ENCODE measurements at places on chromosomes 3 and 15. TPM values are rescaled to one million over a fixed set of nuclear protein-coding genes. Genes with fewer than 3 reads are reported as not detected.

SH3GL3 gene
- 9.4 TPM for polyA plus RNA-seq

DNA sequence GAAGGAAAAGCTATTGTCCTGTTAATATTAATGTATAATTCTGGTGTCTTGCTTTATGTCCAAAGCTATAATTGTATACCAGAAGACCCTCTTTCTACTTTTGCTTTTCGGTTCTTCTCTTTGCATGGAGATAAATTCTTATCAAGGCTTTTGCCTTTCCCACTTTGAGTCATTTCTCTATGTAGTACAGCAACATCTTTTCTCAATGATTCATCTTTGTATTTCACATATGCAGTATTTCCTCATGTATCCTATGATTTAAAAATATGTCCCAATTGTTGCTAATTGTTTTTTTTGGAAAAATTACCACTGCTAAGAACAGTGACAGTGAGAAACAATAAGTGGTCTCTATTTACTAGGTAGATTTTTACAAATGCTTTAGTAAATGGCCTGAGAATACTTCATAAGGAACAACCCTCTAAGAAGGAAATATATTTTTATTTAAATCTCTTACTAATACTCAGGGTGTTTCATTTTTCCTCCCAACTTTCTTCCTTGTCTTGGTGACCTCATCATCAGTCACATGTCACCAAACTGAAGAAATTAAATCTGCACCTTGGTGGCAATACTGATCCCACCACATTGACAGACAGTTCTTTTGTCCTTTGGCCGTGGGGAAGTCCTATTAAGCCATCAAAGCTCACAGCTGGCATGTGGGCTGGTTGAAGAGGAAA is 290.6 kb downstream of the SATB1 start:
- DNase-seq: no peak

DNA sequence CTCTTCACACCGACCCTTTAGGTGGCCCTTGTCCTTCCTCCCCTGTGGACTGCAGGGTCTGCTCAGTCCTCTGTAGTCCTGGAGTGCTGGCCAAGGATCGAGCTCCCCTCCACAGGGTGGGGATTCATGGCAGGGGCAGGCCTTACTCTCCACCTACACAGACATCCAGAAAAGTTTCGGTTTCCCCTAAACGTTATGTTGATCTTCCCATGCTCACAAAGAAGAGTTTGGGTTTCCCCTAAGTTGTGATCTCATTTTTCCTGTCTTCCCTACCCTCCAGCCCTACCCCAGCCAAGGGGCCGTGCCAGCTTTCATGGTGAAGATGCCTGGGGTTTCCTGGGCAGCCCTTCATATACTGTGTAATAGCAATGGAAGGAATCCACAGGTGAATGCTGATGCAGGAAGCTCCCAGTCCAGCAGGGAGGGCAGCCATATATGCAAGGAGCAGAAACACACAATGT is 10.3 kb downstream of the STOML1 start:
- no peak for DNase-seq

DNA sequence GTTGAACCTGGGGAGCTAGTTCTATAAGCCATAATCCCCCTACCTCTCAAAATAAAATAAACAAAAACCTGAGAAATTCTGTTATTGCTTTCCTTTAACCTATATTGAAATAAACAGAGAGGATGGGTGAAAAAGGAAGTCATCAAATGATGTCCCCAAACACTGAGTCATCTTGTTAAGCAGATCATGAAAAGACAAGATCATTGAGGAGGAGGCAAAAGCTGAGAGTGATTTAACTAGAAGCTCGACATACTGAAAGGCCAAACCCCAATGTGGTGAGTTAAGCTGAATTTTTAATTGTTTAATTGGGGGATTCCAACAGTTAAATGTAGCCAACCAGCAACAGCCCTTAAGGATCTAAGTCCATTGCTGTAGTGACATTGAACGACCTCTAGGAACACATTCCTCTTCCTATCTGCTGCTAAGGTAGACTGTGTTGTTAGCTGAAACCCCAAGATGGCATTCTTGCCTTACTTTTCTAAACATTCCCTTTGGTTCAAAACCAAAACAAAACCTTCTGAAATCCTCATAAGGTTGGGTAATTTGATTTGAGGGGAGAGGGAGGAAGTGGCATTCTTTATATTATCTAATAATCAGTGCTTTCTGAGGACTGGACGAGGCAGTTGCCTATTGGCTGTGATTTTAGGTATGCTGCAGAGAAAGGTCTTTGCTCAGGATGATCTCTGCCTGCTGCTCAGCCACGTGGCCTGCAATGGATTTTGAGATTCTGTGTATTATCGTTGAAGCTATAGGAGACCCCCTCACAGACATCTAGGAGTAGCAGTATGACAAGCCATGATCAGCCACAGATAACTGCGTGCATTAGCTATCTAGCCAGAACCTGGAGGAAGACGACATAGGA is 62.7 kb upstream of the BNIP2 start:
- DNase-seq: no peak

GRCh38 chr3:149523512-149524299 is 49.2 kb downstream of the TM4SF4 start:
- no peak for DNase-seq

EBLN2 gene
- 2.7 TPM for polyA plus RNA-seq

GRCh38 chr15:35925275-35926006 is 379.5 kb upstream of the DPH6 start:
- DNase-seq: no peak

- DNase-seq: no peak
These were observed 151.7 kb downstream of the MEGF11 start for GRCh38 chr15:66101715-66102395.

DNA sequence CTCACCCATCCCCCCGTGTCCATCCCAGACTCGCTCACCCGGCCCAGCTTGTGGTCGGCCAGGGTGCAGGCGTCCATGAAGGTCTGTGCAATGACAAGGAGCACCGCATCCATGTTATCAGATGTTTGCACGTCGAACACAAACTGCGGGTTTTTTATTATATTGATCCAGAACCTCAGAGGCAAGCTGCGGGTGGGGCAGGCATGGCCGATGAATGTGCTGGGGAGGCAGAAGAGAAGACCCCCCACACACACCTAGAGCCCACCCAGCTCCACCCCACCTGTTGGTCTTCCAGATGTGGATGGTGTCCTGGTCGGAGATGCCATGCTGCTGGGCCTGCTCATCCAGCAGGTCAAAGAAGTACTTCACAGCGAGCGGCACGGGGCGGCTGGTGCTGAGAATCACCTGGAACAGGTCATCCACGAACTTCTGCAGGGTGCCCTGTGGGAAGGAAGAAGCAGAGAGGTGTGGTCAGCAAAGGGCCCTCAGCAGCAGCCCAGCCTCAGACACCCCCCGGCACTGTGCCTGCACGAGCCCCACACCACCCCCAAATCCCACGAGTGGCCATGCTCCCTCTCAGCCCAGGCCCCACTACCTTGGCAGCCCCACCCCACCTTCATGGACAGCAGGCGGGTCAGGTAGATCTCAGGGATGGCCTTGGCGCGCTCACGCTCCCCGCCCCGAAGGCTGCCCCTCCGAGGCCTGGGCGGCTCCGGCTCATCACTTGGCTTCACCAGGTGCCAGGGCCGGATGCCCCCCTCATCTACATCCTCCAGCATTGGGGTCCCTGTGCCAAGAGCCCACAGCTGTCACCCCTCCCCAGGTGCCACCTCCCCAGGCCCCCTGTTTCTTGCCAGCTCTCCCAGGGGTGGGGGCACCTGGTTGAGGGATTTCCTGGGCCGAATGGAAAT is 20.3 kb downstream of the PLXNB1 start:
- no peak for DNase-seq

DNA sequence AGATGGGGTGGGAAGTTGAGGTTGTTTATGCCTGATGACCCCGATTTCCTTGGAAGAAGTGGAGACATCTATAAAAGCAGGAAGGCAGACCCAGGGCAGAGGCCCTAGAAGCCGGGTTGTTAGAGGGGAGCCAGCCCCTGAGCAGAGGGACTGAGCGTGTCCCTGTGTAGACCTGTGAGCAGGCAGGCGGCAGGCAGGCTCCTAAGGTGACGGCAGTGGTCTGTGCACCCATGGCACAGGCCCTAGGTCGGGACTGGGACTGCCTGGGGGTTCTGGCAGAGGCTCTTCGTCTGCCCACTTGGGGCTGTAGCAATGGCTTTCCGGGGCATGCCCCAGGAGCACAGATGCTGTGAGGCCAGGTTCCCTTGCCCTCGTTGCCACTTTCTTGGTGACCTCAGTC is 9.9 kb downstream of the SEMA4B start:
- DNase-seq: no peak

DNA sequence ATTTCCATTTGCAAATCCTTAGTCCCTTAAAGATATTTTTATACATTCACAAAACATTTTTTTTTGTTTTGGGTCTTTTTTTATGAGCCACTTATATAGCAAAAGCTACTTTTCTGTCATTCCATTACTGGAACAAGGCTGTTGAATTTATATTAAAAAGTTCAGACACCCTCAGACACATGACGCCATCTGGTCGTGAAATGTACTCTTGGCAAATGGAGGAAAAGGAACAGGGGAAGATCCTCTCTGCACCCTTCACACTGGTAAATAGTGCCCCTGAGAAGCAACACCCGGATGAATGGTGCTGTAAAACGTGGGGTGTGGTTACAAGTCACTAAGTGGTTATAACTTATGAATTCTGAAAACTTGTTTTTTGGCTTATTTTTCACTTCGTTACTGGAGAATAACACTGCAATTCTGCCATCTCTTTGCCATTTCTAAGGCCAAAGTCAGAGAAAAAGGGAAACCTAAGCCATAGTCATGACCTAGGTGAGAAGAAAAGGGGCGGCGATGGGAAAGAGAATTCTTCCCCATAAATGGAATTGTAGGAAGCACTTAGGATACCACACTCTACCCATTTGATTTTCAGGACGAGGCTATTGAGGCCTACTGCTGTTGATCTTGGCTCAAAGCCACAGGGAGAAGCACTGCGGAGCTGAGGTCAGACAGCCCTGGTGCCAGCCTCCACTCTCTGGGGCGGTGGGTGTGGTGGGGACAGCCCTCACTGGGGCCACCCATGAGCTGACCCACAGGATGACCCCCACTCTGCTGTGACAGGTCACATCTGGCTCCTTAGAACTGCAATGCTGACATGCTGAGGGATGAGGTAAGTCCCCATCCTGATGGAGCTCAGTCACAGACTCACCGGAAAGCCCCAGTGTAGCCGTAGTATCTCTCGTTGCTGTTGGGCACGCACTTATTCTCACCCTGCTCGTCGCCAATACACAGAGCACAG is 21.9 kb downstream of the LTF start:
- peak; percentile 15 for DNase-seq

RBMS3 gene
- polyA plus RNA-seq: 12.5 TPM

DNA sequence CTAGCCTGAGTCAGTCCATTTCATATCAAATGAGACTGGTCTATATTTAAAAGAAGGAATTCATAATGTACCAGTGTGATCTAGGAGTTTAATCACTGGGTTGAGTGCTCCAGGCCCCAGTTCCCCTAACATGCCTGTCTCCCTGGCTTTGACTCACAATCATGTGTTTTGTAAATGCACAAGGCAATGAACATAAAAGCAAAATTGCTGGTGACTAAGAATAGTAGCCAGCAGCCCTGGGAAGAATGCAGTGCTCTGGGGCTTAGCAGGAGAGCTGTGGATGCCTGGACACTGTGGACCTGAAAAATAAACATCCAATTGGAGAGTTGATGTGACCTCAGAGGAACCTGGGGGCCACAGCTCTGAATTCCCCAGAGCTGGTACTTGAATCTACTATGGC is 50.3 kb downstream of the SYNPR start:
- no peak for DNase-seq

DNA sequence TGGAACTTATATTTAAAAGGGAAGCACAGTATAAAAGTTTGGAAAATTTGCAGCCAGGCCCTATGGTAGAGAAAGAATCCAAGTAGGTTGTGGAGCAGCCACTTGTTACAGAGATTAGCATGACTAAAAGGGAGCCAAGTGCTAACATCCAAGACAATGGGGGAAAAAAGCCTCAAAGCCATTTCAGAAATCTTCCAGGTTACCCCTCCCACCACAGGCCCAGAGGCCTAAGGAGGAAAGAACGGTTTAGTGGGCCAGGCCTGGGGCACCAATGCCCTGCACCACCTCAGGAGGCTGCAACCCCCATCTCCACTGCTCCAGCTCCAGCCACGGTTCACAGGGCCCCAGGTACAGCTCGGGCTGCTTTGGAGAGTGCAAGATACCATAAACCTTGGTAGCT is 69.9 kb downstream of the IGF2BP2 start:
- DNase-seq: no peak

- DNase-seq: no peak
These were observed 1.5 kb downstream of the FOXB1 start for GRCh38 chr15:60005352-60006202.

GRCh38 chr3:73813291-73813690 is 188.6 kb upstream of the PDZRN3 start:
- DNase-seq: no peak

- DNase-seq: no peak
These were observed 15.1 kb downstream of the GOLIM4 start for GRCh38 chr3:168080499-168081170.

DNA sequence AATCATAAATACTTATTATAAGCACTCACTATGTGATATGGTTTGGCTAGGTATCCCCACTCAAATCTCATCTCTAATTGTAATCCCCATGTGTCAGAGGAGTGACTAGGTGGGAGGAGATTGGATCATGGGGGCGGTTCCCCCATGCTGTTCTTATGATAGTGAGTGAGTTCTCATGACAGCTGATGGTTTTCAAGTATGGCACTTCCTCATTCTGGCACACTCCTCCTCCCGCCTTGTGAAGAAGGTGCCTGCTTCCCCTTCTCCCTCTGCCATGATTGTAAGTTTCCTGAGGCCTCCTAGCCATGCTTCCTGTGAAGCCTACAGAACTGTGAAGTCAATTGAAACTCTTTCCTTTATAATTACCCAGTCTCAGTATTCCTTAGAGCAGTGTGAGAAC is 53.3 kb upstream of the CHMP2B start:
- no peak for DNase-seq
